ENCODE measurements at places on chromosomes 7 and 10. TPM values are rescaled to one million over a fixed set of nuclear protein-coding genes. Genes with fewer than 3 reads are reported as not detected.

The CPA2 gene
- not detected for total RNA-seq

The NRP1 gene
- 3.4 TPM for total RNA-seq

The SPDYE16 gene
- total RNA-seq: 0.05 TPM

The PDE6C gene
- not detected for total RNA-seq

The SH2D4B gene
- 0.17 TPM for total RNA-seq

The ZNF655 gene
- 108 TPM for total RNA-seq

The EIF4EBP2 gene
- 48.4 TPM for total RNA-seq

The LOXL4 gene
- total RNA-seq: not detected

The LIPJ gene
- not detected for total RNA-seq

The PTPRE gene
- 35.7 TPM for total RNA-seq

The TRIM50 gene
- not detected for total RNA-seq

The TMEM196 gene
- total RNA-seq: not detected

The CPSF4 gene
- 70.2 TPM for total RNA-seq

The DLX6 gene
- total RNA-seq: not detected

The GPR26 gene
- total RNA-seq: not detected

The SPDYE2 gene
- not detected for total RNA-seq

The NKX1-2 gene
- total RNA-seq: not detected

The PPP1R3C gene
- 0.07 TPM for total RNA-seq

The BTAF1 gene
- total RNA-seq: 49.3 TPM

The COG5 gene
- 42.7 TPM for total RNA-seq

The PRTFDC1 gene
- total RNA-seq: 0.27 TPM

The LRRTM3 gene
- not detected for total RNA-seq

The GLUD1 gene
- 108 TPM for total RNA-seq

The SLC25A40 gene
- 42.1 TPM for total RNA-seq

The PCBD1 gene
- total RNA-seq: 20.5 TPM

The EPHB6 gene
- 7.8 TPM for total RNA-seq

The ANXA8L1 gene
- total RNA-seq: 0.22 TPM

The ANKRD1 gene
- not detected for total RNA-seq

The TMEM236 gene
- total RNA-seq: 0.02 TPM

The STOX1 gene
- 0.37 TPM for total RNA-seq

All from T-helper 1 cell treated with Interleukin-12 subunit alpha and Interleukin-12 subunit beta and Interleukin-4 antibody, amounts not matched to agents 30 ng/mL and 1 ng/mL, for 36 hours (primary cell).